ENCODE measurements at places on chromosomes 6 and 20. TPM values are rescaled to one million over a fixed set of nuclear protein-coding genes. Genes with fewer than 3 reads are reported as not detected.

DNA sequence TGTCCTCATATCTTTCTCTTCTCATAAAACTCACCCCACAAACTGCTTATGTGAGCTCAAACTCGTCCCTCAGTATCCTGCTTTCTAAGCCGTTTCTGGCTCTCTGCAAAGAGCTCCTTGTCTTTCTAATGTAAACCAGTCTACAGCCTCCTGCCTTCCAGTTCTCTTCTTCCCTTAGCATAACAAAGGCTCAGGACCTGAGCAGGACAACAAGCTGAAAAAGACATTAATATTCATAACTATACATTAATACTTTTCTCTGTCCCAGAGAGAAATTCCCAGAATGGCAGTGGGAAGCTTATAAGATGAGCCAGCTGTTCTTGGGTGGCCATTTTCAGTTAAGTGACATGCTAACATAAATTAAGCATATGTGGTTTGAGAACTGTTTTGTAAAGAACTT is 207.0 kb upstream of the TCF21 start:
- peak; percentile 13 for DNase-seq

DNA sequence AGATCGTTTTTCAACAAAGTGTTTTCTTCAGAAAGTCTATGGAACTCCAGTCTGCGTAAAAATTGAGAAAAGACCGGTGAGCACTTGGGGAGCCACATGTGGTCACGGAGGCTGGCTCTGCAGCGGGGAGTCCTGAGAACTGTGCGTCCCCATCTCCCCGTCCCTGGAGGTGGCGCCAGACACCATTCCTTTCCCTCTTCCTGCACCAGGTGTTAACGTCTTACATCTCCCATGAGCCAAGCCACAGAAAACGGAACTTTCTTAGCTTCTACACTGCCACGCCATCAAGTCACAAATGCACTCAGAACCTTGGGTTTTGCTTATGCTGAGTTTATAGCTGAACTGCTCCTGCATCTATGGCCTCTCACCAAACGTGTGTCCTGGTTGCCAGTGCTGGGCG is 62.6 kb downstream of the GINS1 start:
- peak; percentile 45 for DNase-seq

DNA sequence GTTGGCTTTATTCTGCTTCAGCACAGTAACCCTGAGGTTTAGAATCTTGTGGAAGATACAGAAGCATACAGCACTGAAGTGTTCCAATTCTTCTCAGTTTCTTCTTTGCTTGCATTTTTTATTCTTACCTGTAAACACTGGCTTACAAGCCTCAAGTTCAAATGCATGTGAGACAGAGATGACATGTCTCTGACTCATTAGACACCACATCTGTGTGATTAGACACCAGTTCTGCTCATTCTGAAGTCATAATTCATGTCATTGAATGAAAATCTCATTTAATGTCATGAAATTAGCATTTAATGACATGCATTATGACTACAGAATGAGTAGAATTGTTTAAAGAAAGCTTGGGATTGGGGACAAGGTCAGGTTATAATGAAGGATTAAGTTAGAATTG is 5.8 kb downstream of the GZF1 start:
- no peak for DNase-seq

DNA sequence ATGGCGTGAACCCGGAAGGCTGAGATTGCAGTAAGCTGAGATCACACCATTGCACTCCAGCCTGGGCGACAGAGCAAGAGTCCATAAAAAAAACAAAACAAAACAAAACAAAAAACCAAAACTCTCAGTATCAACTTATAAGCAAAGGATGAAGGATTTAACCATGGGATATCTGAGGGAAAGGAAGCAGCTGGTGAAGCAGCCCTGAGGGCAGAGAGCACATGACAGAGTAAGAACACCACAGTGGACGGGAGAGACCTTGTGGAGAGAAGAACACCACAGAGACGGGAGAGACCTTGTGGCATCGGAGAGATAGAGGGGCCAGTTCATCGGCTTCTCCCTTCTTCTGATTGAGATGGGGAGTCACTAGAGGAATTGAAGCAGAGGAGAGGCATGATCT is 697.2 kb downstream of the HDGFL1 start:
- DNase-seq: no peak

DNA sequence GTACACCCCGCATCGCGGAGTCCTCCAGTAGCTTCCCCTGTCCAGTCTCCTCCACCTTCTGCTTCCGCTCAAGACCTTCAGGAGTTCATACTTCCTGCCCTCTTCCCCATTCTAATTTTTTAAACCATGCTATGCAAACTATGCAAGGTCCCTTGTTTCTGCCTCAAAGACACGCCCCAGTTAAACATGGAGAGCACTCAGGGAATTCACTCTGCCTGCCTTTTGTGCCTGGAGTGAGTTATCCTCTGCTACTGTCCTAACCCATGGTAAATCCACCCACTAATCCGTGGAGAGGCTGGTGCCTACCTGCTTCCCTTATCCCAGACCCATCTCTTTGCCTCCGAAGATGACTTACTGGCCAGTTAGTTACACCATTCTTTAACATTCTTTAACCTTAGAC is 473.7 kb upstream of the JARID2 start:
- no peak for DNase-seq

DNA sequence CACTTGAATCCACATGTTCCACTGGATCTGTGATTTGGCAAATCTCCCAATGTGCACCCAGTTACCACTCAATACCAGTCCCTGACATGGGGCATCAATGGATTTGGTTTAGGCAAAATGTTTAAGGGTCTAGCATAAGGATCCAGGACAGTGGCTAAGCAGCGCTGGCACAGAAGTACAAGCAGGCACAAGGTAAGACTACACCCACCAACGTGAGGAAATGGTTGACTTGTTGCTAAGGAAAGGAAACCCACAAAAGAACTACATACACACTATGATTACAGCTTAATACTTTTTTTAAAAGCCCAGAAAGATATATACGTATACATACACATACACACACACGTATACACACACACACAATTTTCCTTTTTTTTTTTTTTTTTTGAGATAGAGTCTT is 79.0 kb downstream of the DNAAF9 start:
- DNase-seq: no peak

GRCh38 chr6:32774426-32774825 is 11.1 kb upstream of the HLA-DQB2 start:
- DNase-seq: no peak

DNA sequence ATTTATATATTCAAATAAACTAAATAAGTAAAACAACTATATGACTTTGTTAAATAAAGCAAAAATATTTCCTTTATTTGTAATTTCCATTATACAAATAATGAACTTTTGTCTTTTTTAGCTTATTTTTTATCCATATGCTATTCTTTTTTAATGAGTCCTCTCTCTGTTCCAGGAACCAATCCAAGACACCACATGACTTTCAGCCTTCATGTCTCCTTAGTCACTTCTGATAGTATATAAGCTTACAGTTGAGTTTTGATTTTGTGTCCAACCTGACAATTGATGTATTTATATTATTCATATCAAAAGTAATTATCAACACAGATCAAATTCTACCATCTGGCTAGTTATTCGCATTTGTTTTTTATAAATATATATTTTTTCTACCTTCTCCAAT is 582.3 kb upstream of the GJE1 start:
- DNase-seq: no peak

GRCh38 chr6:44730771-44731391 is 343.4 kb downstream of the CDC5L start:
- DNase-seq: peak; percentile 35

DNA sequence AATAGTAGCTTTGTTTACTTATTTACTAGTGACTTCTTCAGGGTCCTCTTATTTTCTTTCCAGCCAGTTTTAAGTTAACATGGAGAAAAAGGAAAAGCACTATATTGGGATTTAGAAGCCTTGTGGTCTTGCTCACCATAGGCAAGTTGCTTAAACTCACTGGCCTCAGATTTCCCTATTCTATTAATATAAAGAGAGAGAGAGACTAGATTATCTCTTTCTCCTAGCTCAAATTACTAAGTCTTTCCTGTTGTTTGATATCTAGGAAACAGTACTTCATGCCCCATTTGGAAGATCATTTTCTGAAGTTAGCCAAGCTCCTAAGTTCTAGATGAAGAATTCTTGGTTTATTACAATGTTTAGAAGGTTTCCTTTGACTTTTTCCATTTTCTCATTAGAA is 32.5 kb downstream of the CTNNBL1 start:
- no peak for DNase-seq

Gene FRK
- total RNA-seq: 2.7 TPM

Gene ARMH2
- total RNA-seq: not detected

Gene LY6G6C
- 1.1 TPM for total RNA-seq
